ENCODE measurements at places on chromosomes 16 and 17.

DNA sequence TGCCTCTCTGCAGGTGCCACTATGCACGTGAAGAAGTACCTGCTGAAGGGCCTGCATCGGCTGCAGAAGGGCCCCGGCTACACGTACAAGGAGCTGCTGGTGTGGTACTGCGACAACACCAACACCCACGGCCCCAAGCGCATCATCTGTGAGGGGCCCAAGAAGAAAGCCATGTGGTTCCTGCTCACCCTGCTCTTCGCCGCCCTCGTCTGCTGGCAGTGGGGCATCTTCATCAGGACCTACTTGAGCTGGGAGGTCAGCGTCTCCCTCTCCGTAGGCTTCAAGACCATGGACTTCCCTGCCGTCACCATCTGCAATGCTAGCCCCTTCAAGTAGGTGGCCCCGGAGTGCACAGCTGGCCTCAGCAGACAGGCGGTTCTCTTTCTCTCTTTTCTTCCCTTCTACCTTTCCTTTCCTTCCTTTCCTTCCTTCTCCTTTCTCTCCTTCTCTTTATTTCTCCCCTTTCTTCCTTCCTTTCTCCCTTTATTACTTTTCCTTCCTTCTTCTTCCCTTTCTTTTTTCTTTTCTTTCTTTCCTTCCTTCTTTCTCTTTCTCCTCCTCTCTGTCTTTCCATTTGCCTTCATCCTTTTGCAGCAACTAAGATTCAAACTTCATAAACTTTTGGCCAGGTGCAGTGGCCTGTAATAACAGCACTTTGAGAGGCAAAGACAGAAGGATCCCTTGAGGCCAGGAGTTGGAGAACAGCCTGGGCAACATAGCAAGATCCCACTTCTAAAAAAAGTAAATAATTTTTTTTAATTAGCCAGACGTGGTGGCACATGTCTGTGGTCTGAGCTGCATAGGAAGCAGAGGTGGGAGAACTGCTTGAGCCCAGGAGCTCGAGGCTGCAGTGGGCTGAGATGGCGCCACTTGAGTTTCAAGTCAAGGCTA lies 46.7 kb downstream of the SCNN1B start:
- no peak for DNase-seq

- no peak for DNase-seq
Observed at GRCh38 chr17:42118545-42118944, 2.6 kb downstream of the KAT2A start.

DNA sequence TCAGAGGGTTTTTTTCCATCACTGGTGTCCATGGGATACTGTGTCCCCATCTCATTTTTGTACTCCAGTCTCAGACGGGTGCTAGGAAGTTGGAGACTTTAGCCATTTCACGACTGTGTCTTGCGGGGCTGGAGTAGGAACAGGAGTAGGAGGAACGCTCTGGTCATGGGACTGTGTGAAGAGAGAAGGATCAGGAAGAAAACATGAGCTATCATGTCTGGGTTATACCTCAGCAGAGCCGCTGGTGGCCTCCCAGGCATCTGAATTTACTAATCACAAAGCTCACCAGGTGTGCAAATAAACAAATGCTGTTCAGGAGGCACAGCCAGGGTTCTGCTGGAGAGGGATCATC lies 225.4 kb downstream of the SEC14L1 start:
- DNase-seq, result no peak

DNA sequence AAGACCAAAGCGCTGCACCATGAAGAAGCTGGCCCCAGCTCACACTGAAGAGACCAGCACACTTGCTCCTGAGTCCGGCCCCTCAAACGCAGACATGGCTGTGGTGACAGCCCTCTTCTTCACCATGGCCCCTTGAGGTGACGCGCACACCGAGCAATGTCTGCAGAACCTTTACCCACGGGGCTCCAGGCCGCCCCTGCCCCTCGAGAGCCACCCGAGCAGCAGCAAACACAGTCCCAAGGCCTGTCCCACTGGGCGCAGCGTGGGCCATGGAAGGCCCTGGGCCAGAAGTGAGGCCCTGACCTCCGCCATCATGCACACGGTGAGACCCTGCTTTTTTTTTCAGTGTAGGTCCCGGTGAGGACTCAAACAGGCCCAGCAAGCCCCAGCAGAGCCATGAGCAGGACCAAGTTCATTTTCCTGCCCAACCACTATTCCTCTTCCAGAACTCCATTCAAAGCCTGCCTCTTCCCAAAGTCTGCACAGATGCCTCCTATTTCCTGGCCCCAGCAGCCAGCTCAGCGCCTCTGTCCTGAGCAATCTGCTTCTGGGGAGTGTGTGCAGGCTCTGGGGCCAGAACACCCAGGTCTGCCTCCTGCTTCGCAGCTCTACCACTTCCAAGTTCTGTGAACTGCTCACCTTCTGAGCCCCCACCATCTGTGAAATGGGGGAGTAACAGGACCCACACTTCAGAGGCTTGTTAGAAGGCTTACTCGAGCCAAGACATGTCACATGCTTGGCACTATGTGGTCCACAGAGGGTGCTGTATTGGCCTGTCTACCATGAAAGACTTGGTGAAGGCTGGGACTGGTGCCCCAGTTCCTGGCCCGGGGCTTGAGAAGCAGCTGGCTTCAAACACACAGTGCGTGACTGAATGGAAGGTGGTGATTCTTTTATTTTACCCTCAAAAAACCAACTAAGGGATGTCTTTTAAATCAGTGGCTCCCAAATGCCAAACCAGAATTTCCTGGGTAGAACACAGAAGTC lies 35.7 kb upstream of the GSG1L start:
- DNase-seq, result no peak

DNA sequence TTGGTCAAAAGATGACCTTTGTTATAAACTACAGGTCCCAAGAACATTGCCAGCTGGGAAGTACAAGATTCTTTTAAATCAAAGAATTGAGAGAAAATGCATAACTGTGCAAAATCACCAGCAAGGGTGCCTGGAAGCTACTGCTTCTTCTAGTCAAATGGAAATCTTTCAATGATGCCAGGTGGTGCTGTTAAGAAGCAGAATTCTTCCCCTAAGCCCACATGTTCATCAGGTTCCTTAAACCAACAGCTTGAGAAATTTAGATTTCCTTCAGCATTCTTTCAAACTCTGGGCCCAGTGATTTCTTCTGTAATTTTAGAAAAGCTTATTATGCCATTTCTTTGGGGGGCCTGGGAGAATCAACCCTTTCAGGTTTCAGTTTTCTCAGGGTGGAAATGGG lies 207.8 kb upstream of the WSCD1 start:
- DNase-seq, result no peak
